Activated CD4-positive, alpha-beta T cell treated with anti-CD3 and anti-CD28 coated beads, Interleukin-2, amount 50 U/mL, for 16 hours (primary cell): ENCODE measurements at places on chromosomes 3 and 15.

DNA sequence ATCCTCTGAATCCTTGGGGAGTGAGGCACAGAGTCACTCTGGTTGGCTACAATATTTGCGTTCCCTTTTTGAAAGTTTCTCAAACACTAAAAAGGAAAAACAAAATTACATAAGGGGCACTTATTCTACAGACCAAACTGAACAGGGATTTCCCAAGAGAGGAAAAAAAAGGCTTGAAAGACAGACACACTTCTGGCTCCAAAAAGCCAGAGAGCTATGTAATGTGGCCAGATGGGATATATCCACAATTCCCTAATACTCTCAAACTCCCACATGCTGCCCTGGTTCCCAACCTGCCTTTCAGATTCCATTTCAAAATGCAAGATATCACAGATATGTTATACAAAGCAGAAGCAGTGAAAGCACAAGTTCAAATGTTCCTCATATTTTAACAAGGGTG lies 1.6 kb downstream of the FRMD4B start:
- DNase-seq = no peak

- DNase-seq = no peak
Measured at GRCh38 chr3:36542186-36542585, 161.9 kb downstream of the STAC start.

- DNase-seq = no peak
Measured at GRCh38 chr15:38972831-38973230, 408.2 kb upstream of the RASGRP1 start.

- DNase-seq = peak; percentile 37
Measured at GRCh38 chr15:52527911-52528563, 643 bp downstream of the MYO5A start.

GRCh38 chr3:58379351-58380073 lies 46.8 kb downstream of the PXK start:
- DNase-seq = no peak

- no peak for DNase-seq
Measured at GRCh38 chr3:134252766-134253165, 2.1 kb upstream of the RYK start.

DNA sequence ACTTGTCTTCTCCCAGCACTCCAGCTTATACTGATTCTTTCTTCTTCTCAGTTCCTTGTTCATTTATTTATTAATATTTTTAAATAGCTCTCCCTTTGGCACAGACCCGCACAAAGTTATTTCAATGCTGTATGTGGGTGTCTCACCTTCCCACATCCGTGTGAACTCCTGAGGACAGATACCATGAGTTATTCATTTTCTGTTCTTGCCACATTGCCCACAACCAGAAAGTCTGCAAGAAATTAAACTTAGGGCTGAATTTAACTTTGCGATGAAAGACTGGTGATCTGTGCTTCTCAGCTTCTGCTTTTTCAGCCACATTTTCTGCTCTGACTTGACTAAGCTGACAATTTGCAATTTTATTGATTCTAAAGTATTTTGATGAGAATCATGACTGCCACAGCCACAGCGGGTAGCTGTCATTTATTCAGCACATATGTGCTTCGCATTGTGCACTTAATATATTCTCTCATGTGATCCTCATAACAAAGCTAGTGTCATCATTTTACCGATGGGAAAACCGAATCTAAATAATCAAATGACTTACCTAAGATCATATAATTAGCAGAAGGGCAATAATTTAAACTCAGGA lies 569.8 kb downstream of the EDEM1 start:
- no peak for DNase-seq

DNA sequence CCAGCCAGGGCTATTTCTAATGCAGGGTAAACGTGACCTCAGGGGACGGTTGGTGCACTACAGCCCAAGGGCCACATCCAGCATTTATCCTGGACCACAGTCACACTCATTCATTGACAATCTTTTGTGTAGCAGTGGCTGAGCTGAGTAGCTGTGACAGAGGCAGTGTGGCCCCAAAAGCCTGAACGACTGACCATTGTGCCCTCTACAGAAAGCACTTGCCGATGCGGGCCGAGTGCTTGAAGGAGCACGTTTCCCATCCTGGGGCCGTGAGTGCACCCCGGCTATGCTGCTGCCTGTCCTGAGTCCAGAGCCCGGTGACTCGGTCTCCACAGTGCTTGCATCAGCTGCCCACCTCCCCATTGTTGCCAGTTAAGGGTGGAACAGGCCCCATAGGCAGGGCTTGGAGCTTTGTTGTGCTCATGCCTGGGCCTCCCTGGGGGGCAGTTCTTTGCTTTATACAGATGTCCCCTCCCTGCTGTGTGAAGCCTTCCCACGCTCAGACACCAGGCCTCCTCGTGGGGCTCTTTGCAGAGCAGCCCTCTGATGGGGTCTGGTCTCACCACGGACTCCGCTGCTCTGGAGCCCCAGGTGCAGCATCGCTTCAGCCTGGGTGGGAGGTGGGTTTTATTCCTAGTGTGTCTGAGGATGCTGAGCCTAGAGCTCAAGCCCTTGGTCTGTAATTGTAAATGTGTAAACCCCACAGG lies 13.0 kb upstream of the SNRPA1 start:
- DNase-seq = no peak

DNA sequence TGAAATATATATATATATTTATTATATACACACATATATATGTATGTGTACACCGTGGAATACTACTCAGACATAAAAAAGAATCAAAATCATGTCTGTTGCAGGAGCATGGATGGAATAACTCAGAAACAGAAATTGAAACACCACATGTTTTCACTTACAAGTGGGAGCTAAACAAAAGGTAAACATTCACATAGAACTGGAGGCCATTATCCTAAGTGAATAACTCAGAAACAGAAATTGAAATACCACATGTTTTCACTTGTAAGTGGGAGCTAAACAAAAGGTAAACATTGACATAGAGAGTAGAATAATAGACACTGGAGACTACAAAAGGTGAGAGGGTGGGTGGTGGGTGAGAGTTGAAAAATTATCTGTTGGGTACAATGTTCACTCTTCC lies 171.5 kb upstream of the GOLIM4 start:
- DNase-seq = no peak

GRCh38 chr15:95494971-95495541 lies 835.4 kb upstream of the NR2F2 start:
- DNase-seq = no peak

- no peak for DNase-seq
Measured at GRCh38 chr3:124057420-124057819, 65.5 kb upstream of the ROPN1 start.

DNA sequence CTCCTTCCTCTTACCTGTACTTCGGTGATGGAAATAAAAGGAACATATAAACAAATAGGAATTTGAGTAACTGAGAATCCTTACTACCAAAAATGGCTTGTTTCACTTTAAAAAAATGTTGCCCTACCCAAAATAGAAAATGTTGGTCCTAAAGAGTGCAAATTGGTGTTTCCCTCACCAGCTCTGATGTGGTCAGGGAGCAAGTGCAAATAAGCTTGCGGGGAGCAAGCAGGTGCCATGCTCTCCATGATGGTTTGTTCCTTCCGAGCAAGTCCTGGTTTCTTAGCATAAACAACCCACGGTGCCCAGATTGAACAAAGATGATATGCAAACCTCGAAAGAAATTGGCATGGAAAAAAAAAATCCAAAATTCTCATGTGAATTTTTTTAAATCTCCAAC lies 68.8 kb downstream of the PGPEP1L start:
- no peak for DNase-seq

DNA sequence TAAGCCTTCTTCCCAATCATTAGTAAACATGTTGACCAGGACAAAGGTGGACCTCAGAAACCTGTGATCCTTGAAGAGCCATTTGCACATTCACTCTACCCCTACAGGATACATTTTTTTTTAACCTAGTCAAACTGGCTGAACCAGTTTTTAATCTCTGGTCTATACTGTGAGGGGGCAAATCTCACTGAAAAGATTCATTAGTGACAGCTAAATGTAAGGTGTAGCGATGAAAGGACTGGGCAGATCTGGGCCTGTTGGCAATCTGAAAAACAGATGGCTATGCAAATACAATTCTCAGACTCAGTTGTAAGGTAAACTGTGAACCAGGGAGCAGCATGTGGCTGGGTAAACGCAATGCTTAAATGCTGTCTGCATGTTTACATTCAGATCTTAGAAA lies 75.6 kb upstream of the SNTN start:
- DNase-seq = no peak

DNA sequence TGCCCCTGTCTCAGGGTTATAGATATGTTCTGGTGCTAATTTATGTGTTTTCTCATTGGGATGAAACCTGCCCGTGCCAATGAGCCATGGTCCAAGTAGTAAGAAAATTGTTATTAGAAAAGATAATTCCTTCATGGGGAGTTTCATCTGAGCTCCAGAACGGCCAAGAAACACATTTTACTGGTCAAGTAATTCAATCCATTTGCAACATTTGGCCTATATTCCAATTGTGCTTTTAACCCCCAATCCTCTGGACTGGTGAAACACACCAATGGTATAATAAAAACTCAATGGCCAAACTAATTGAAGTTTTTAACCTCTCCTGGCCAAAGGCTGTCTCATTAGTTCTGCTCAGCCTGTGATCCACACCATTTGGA lies 53.7 kb upstream of the XCR1 start:
- no peak for DNase-seq

DNA sequence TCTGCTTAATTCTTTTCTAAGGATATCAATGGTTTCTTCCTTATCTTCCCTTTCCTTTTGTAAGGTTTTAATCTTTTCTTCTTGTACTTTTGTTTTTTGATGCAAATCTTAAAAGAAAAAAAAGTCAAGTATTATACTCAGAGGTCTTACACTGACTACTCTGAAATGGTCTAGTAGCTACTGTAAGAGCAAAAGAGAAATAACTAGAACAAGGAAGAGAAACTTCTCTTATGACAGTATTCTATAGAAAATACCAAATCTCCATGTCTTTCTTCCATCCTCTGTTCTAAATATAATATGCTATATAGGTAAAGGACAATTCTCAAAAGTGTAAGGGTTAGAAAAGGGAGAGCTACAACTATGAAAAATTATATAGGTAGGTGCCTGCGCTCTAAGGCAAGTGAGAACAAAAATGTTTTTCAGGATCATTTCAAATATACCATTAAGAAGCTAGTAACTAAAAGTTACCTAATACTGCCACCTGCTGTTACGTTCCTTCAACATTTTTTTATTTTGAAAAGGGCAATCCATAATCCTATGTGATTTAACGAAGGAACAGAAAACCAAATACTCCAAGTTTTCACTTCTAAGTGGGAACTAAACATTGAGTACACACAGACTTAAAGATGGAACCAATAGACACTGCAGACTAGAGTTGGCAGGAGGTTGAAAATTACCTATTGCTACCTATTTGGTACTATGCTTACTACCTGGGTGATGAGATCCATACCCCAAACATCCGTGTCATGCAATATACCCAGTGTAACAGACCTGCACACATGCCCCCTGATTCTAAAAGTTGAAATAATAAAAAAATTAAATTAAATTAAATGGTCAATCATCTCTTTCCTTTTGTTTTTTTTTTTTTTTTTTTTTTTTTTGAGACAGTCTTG lies 36.7 kb downstream of the CIP2A start:
- peak; percentile 27 for DNase-seq

DNA sequence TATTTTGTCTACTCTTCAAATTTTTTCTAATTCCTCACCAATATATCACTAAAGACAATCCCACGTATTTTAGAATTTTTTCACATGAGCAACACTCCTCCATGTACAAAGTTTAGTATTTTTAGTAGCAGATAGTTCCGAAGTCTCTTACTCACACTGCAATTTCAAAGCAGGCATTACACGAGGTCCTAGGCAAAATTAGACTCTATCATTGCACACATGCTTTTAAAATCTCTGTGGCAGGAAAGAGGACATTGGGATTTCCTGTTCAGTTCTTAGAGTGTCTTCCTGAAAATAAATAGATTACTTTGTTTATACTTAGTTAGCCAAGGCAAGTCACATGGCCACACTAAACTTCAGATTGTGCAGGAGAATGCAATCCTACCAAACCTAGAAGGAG lies 847.7 kb downstream of the ROBO2 start:
- DNase-seq = no peak

GRCh38 chr15:59812889-59813288 lies 123.8 kb upstream of the BNIP2 start:
- DNase-seq = no peak

GRCh38 chr3:14425581-14426304 lies 23.3 kb downstream of the SLC6A6 start:
- peak; percentile 63 for DNase-seq

DNA sequence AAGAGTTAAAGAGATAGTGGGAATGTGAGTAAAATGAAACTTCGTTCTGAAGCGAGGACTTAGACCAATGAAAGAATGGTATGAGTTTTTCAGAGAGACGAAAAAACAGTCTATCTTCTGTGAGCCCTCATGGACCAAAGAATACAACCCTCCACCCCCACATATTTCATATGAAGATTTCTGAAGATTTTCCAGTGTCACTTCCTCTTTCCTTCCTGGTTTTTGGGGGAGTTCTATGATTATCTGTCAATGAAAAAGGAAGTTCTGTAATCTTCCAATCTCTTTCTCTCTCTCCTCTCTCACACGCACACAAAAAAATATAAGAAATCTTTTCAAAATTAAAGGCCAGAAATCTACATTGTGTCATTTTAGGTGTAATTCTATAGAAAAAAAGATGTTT lies 27.7 kb downstream of the CMSS1 start:
- DNase-seq = no peak

DNA sequence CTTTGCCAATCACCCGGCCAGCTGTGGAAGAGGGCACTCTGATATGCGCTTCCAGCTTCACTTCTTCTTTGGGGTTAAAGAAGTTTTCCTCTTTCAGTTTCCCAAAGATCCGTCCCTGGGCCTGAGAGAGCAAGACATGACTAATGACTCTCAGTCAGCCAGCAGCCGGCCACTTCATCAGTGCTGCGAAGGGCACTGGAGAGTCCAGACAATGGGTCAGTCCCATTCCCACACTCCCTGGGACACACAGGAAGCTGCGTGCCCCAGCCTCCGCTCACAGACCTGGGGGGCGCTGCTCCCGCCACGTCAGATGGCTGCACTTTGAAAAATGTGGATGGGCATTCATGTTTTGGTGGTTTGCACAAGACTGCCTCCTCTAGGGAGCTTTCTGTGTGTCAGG lies 63.3 kb downstream of the SENP2 start:
- DNase-seq = no peak

DNA sequence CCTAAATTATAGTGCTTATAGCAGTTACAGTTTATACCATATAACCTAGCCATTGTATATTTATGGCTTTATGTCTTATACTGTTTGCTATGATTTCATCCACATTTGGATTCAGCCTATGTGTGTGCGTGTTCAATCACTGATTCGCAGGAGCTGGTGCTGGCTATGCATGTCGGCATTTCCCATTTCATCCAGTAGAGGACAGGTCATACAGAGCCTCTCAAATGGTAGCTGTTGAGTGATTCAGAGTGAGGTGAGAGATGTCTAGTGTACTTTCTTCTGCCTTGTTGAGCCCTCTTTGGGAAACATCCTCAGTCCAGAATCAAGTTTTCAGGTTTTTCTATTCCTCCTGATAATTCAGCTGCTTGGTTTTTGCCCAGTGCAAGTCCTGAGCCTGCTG lies 76.1 kb downstream of the FRMD4B start:
- DNase-seq = no peak

GRCh38 chr3:124812291-124813265 lies 74.6 kb downstream of the ITGB5 start:
- DNase-seq = peak; percentile 22
